CD8-positive, alpha-beta memory T cell (primary cell): ENCODE measurements at places on chromosomes 13 and 19. TPM values are rescaled to one million over a fixed set of nuclear protein-coding genes. Genes with fewer than 3 reads are reported as not detected.
A peak's percentile ranks its signal among the peaks of the same experiment; 100 is the strongest.

DNA sequence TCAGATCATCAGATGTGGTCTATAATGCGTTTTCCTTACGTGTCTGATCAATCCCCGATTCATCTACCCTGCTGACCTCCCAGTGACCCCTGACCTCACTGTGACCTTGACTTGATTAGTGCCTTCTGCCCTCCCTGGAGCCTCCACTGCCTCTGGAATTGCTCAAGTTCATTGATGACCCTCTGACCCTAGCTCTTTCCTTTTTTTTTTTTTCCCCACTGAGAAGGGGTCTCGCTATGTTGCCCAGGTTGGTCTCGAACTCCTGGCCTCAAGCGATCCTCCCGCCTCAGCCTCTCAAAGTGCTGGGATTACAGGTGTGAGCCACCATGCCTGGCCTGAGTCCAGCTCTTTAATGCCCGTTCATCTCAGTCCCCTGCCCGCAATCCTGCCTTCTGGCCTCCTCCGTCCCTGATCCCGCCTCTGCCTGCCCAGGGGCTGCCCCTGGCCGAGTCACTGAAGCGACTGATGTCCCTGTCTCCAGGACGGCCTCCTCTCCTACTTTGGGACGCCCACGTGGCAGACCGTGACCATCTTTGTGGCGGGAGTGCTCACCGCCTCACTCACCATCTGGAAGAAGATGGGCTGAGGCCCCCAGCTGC is 4.0 kb upstream of the FTL start:
- peaks cover 34% of the 10 kb centered on the region for H3K4me1 ChIP-seq
- no peaks in the 10 kb centered on the region for H3K27me3 ChIP-seq
- no peak overlapping the region for H3K4me3 ChIP-seq
- no peak for DNase-seq
- peaks cover under 1% of the 10 kb centered on the region for H3K36me3 ChIP-seq
- H3K27ac ChIP-seq, result peak overlapping the region; percentile 94

DNA sequence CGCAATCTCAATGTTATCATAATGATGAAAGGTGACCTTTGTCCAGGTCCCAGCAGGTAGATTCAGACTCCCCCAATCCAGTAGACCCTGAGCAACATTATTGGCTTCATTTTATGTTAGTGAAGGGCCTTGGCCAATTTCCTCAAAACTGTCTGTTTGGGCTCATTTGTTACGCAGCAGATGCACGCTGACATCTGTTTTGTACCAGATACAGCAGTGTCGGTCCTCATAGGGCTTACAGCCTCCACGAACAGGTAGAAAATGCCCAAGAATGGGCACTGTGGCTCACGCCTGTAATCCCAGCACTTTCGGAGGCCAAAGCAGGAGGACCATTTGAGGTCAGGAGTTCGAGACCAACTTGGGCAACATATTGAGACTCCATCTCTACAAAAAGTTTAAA is 13.1 kb upstream of the NMRK2 start:
- no peak overlapping the region for H3K4me3 ChIP-seq
- no peaks in the 10 kb centered on the region for H3K36me3 ChIP-seq
- H3K27me3 ChIP-seq, result no peaks in the 10 kb centered on the region
- no peaks in the 10 kb centered on the region for H3K4me1 ChIP-seq

- no peak overlapping the region for H3K4me3 ChIP-seq
- H3K27me3 ChIP-seq, result peaks cover 44% of the 10 kb centered on the region
- DNase-seq, result no peak
- H3K4me1 ChIP-seq, result peaks cover 23% of the 10 kb centered on the region
- H3K27ac ChIP-seq, result no peak overlapping the region
- H3K36me3 ChIP-seq, result no peaks in the 10 kb centered on the region
Measured at GRCh38 chr19:47020132-47020805, 632 bp downstream of the NPAS1 start.

DNA sequence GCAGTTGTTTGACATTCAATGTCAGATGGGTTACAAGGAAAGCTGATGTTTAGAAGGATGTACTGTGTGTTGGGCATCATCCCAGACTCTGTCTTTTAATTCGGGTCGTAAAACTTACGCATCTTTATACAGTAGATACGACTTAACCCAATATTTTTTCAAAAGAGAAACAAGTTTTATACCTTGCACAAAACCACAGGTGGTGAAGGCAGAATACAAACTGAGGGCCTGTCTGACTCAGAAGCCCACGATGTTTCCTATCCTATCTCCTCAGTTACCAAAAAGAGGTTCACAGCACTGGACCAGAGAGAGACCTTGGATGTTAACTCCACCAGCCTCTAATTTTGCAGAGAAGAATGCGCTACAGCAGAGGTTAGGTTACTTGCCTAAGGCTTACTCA is 477.0 kb downstream of the FOXO1 start:
- H3K27me3 ChIP-seq, result no peaks in the 10 kb centered on the region
- H3K36me3 ChIP-seq, result no peaks in the 10 kb centered on the region
- peaks cover 80% of the 10 kb centered on the region for H3K4me1 ChIP-seq
- H3K4me3 ChIP-seq, result peak overlapping the region; percentile 20
- no peak overlapping the region for H3K27ac ChIP-seq
- DNase-seq, result no peak

GRCh38 chr19:58218899-58219298 is 9.8 kb upstream of the ZNF544 start:
- no peaks in the 10 kb centered on the region for H3K36me3 ChIP-seq
- H3K4me1 ChIP-seq, result no peaks in the 10 kb centered on the region
- H3K27ac ChIP-seq, result no peak overlapping the region
- DNase-seq, result peak; percentile 6
- no peaks in the 10 kb centered on the region for H3K27me3 ChIP-seq

GRCh38 chr13:42971691-42972347 is 20.2 kb downstream of the EPSTI1 start:
- H3K36me3 ChIP-seq, result peaks cover 4% of the 10 kb centered on the region
- H3K4me3 ChIP-seq, result no peak overlapping the region
- DNase-seq, result no peak
- no peak overlapping the region for H3K27ac ChIP-seq
- H3K4me1 ChIP-seq, result peaks cover 9% of the 10 kb centered on the region
- H3K27me3 ChIP-seq, result no peaks in the 10 kb centered on the region

GRCh38 chr19:14054721-14055120 is 7.2 kb downstream of the PALM3 start:
- H3K36me3 ChIP-seq, result peaks cover 19% of the 10 kb centered on the region
- DNase-seq, result no peak
- no peak overlapping the region for H3K4me3 ChIP-seq
- no peak overlapping the region for H3K27ac ChIP-seq
- peaks cover 17% of the 10 kb centered on the region for H3K4me1 ChIP-seq
- H3K27me3 ChIP-seq, result peaks cover 16% of the 10 kb centered on the region

DNA sequence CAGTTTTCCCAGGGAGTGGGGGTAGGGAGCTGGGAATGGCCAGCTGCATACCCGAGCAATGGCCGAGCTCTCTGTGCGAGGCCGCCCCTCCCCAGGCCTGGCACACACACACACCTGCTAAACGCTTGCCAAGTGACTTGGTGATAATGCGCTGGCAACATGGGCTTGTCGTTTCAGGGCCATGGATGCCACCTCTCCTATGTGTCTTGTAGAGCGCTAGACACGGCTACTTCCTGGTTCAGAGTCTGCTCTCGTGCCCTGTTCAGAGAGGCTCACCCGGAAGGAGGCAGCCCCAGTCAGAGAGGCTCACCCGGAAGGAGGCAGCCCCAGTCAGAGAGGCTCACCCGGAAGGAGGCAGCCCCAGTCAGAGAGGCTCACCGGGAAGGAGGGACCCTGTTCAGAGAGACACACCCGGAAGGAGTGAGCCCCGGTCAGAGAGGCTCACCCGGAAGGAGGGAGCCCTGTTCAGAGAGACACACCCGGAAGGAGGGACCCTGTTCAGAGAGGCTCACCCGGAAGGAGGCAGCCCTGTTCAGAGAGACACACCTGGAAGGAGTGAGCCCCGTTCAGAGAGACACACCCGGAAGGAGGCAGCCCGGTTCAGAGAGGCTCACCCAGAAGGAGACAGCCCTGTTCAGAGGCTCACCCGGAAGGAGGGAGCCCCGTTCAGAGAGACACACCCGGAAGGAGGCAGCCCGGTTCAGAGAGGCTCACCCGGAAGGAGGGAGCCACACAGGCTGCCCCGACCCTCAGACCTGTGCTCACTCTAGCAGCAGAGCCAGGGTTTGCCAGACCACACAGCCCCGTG is 4.2 kb downstream of the ADPRHL1 start:
- H3K4me1 ChIP-seq, result no peaks in the 10 kb centered on the region
- H3K27ac ChIP-seq, result peak overlapping the region; percentile 47
- no peaks in the 10 kb centered on the region for H3K36me3 ChIP-seq
- peak; percentile 87 for DNase-seq
- H3K27me3 ChIP-seq, result no peaks in the 10 kb centered on the region
- H3K4me3 ChIP-seq, result no peak overlapping the region

DNA sequence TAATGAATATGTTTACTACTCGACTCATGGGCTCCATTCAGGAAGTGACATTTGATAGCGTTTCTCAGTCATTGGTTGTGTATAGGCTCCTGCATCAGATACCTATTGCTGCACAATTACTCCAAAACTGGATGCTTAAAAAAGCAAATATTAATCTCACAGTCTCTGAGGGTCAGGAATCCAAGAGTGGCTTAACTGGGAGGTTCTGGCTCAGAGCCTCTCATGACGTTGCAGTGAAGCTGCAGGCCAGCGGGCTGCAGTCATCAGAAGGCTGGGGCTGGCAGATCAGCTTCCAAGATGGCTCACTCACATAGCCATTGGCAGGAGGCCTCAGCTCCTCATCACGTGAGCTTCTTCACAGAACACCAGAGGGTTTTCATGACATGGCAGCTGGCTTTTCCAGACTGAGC is 525.1 kb upstream of the NBEA start:
- no peaks in the 10 kb centered on the region for H3K27me3 ChIP-seq
- no peak overlapping the region for H3K4me3 ChIP-seq
- H3K4me1 ChIP-seq, result no peaks in the 10 kb centered on the region
- no peaks in the 10 kb centered on the region for H3K36me3 ChIP-seq
- DNase-seq, result no peak

DNA sequence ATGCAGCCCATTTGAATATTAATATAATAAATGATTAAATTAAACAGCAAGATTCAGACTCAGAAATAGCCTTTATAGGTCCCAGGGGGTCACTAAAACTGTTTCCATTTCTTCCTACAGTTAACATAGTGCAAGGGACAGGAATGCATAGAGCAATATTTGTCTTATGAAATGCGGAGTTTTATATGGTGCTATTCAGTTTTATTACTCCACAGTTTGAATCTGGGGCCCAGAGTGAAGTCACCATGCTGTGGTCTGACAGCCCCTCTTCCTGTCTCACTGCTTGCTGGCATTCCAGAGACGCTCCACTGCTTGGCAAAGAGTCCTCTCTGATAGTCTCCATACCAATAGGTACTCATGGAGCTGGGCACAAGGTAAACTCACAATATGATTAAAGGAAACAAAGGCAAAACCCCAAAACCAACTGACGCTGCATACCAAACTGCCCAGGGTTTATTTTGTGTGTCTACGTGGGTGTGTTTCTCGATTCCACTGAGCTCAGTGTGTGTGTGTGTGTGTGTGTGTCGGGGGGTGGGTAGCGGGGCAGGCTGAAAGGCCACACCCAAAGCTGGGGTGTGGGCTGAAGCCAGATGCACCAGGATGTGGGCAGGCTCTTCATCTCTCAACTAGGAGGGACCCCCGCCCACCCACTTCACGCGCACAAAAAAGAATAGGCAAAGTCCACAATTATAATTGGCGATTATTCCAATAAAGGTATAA is 277.9 kb downstream of the TSHZ3 start:
- H3K36me3 ChIP-seq, result no peaks in the 10 kb centered on the region
- H3K4me1 ChIP-seq, result no peaks in the 10 kb centered on the region
- H3K27ac ChIP-seq, result no peak overlapping the region
- no peaks in the 10 kb centered on the region for H3K27me3 ChIP-seq

- H3K36me3 ChIP-seq, result peaks cover 6% of the 10 kb centered on the region
- no peak for DNase-seq
Measured at GRCh38 chr13:27086599-27087265, 84.9 kb downstream of the USP12 start.

DNA sequence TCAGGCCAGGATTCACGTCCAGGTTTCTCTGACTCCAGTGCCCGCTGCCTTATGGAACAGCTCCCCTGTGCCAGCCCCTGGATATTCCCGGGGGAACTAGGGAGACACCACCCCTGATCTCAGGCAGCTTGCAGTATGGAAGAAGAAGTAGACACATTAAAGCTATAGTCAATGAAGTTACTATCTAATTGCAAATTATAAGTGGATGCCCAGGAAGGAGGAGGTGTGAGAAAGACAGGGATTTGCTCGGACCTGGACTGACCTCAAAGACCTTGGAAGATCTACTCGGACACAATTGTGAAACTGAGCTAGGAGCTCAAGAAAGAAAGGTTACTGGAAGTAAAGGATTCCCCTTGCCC is 10.4 kb downstream of the SIGLEC11 start:
- no peak overlapping the region for H3K4me3 ChIP-seq
- no peak overlapping the region for H3K27ac ChIP-seq
- H3K4me1 ChIP-seq, result no peaks in the 10 kb centered on the region
- no peak for DNase-seq
- H3K36me3 ChIP-seq, result no peaks in the 10 kb centered on the region

GRCh38 chr19:12611361-12611699 is 610 bp downstream of the ZNF791 start:
- H3K27ac ChIP-seq, result peak overlapping the region; percentile 92
- H3K4me1 ChIP-seq, result peaks cover 42% of the 10 kb centered on the region
- H3K36me3 ChIP-seq, result no peaks in the 10 kb centered on the region
- no peaks in the 10 kb centered on the region for H3K27me3 ChIP-seq
- DNase-seq, result no peak
- H3K4me3 ChIP-seq, result peak overlapping the region; percentile 93

GRCh38 chr13:23912469-23912868 is 15.2 kb upstream of the C1QTNF9B start:
- H3K36me3 ChIP-seq, result no peaks in the 10 kb centered on the region
- DNase-seq, result no peak

DNA sequence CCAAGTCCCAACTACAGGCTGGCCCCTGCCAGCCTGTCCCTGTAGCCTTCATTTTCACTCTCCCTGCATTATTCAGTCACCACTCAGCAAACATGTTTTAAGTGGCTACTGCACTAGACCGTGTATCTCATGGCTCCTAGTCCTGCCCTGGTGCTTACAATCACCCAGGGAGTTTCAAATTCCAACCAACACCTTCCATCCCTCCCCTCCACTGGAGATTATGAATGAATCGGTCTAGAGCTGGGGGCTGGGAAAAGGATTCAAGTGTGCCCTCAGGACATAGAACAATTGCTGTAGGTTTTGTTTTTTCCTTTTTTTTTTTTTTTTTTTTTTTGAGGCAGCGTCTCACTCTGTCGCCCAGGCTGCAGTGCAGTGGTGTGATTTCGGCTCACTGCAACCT is 15.0 kb upstream of the TNFAIP8L1 start:
- H3K4me3 ChIP-seq, result no peak overlapping the region
- no peak for DNase-seq

GRCh38 chr19:49019242-49019932 is 2.5 kb upstream of the LHB start:
- DNase-seq, result peak; percentile 74
- H3K27me3 ChIP-seq, result no peaks in the 10 kb centered on the region
- no peaks in the 10 kb centered on the region for H3K36me3 ChIP-seq
- peaks cover 6% of the 10 kb centered on the region for H3K4me1 ChIP-seq

The CADM4 gene
- total RNA-seq, result 0.24 TPM

The ZNF324 gene
- 21.0 TPM for total RNA-seq

The BRME1 gene
- 8.2 TPM for total RNA-seq

The WBP4 gene
- total RNA-seq, result 15.8 TPM

The CD209 gene
- total RNA-seq, result 0.16 TPM

The FKRP gene
- 21.6 TPM for total RNA-seq

The CYP4F11 gene
- total RNA-seq, result not detected

The RAB3A gene
- total RNA-seq, result 3.8 TPM

The ZNF224 gene
- total RNA-seq, result 19.6 TPM

The C19orf85 gene
- total RNA-seq, result not detected

The CATSPERD gene
- not detected for total RNA-seq

The ZNF442 gene
- 2.2 TPM for total RNA-seq
